Activated CD4-positive, CD25-positive, alpha-beta regulatory T cell (primary cell): ENCODE measurements at places on chromosomes 5 and 9.

- no peak for DNase-seq
Observed at GRCh38 chr5:83488821-83489220, 17.3 kb downstream of the VCAN start.

- no peak for DNase-seq
Observed at GRCh38 chr5:76855961-76856360, 6.1 kb downstream of the S100Z start.

- DNase-seq: no peak
Observed at GRCh38 chr9:73230251-73230650, 78.6 kb downstream of the ANXA1 start.

DNA sequence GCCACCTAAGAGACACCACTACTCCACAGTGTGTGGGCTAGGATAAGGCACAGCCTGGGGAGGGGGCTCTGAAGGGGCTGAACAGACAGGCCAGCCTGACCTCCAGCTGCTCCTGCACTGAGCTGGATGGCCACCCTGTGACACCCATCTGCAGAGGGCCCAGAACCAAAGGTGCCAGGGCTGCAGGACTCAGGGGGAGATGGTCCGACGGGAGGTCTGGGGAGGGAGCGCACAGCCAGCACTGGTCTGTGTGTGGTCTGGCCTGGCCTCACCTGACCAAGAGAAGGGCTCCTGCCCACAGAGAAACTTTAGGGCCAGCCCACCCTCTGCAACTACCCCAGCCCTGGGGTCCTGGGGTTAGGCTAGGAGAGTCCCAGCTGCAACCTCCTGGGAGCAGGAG lies 789 bp downstream of the LTC4S start:
- DNase-seq: no peak

DNA sequence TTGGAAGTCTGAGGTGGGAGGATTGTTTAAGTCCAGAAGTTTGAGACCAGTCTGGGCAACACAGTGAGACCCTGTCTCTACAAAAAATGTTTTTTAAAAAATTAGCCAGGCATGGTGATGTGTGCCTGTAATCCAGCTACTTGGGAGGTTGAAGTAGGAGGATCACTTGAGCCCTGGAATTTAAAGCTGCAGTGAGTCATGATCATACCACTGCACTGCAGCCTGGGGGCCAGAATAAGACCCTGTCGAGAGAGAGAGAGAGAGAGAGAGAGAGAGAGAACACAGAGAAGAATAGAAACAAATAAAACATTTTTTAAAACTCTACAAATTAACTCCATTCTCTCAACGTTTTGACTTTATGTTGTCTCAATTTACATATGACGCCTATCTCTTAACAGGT lies 111.8 kb downstream of the BARX1 start:
- no peak for DNase-seq

- no peak for DNase-seq
Observed at GRCh38 chr5:139138109-139138508, 60.1 kb downstream of the SIL1 start.

- no peak for DNase-seq
Observed at GRCh38 chr5:30324083-30324482, 869.4 kb upstream of the CDH6 start.

GRCh38 chr5:155025895-155026294 lies 12.3 kb downstream of the KIF4B start:
- DNase-seq: no peak

DNA sequence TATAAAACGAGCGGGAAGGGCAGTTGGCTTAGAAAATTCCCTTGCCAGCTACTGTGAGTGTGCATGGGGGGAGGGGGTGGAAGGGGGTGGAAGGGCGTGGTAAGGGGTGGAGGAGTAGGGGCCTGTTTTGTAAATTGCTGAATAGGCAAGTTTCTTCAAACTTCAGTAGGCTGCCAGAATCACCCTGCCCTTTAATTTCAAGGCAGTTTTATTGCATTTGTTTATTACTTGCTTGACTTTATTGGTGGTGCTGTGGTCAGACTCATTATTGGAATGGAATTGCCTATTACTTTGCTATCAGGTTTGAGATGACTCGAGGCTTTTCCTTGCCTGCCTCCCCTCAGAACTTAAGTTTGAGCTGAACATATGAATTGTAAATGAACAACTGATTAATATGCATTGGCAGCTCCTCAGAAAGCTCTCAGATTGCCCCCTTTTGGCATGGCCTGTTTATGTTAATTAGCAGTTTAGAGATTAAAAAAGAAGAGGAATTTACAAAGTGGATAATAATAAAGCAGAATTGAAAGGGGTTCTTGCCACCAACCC lies 76.0 kb downstream of the SEMA6A start:
- no peak for DNase-seq

DNA sequence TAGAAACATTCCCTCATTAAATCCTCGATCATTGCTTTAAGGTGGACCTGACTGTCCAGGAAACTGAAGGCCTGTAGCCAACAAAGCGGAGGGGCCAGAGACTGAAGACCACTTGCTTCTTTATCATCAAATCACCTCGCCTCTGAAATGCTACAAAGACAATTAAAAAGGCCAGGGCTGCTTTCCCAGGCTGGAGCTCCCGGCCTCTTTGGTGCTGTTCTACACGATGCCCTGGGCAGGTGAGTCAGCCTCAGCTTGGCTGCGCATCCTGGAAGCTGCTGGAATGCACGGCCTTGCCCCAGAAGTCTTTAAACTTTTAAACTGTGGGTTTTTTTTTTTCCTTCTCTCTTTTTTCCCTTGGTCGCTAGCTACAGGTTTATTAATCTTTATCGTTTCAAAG lies 46.5 kb downstream of the SH3PXD2B start:
- no peak for DNase-seq

DNA sequence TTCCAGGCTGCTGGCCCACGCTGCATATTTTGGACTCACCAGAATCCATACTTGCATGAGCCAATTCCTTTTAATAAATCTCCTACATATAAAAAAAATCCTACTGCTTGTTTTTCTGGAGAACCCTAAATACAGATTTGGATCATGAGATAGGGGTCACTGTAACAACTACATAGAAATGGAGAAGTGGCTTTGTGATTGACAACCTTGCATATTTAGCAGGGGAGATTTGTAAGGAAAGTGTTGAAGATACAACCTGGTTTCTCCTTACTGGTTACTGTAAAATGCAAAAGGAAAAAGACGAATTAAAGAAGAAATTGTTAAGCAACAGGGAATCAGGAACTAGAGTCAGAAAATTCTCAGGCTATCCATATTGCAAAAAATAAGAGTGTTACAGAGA lies 74.8 kb downstream of the HABP4 start:
- DNase-seq: no peak

- no peak for DNase-seq
Observed at GRCh38 chr5:109421956-109422355, 12.2 kb upstream of the PJA2 start.

- DNase-seq: no peak
Observed at GRCh38 chr5:109319351-109319750, 90.4 kb downstream of the PJA2 start.

DNA sequence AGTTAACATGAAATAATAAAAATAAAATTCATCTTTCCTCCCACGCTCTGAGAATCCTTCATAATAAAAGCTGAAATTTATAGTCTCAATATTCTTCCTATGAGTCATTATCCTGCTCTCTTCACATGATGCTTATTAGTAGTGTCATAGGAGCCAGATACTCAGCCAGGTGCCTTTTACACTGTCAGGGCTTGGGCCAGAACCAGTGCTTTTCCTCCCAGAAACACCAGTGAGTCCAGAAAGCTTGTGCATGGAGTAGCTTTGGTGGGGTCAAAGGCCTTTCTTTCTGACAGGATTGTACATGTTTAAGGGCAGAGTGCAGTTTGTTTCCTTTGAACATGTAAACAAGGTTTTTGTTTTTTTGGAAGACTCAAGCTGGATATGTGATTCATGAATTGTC lies 6.8 kb downstream of the LSM11 start:
- DNase-seq: no peak

- DNase-seq: no peak
Observed at GRCh38 chr5:2131196-2131595, 248.5 kb upstream of the IRX4 start.

DNA sequence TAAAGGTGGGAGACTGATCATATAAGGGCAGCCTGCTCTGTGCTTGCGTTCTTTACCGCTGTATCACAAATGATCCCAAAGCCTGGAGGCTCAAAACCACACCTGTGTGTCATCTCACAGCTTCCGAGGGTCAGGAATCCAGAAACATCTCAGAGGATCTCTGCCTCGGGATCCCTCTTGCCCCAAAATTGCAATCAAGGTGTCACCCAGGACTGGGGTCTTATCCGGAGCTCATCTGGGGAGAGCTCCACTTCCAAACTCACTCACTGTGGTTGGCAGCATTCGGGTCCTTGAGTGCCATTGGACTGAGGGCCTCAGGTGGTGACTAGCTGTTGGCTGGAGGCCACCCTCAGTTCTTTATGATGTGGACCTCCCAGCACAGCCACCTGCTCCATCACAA lies 26.7 kb upstream of the FCN2 start:
- no peak for DNase-seq

DNA sequence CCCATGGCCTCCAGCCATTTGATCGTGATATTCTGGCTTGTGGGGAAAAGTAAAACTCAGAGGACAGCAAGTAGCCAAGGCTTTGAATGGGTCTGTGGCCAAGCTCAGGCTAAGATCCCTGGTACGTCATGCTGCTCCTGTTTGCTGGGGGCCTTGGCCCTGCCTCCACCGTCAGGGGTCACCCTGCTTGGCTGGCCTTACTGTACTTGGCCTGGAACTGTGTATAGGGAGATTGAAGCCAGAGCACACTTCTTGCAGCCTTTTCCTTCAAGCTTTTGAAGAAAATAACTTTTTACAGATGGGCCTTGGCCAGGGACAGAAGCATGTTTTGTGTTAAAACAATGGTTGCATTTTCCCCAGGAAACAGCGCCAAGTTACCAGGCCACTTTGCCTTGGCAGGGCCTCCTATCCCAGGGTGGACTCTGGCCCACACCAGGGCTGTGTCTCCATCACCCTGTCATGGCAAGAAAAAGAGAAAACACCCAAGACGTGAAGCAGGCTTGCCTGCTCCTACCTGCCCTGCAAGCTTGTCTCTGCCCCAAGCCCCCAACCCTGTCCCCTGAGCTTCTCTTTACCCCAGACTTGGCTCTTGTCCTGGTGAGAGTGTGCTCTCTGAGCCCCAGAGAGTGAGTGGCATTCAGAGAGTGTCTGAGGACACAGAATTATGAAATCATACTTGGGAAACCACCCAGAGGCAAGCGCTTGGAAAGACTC lies 286.9 kb downstream of the GADD45G start:
- no peak for DNase-seq

GRCh38 chr5:9898319-9898718 lies 268.2 kb upstream of the TAS2R1 start:
- no peak for DNase-seq

DNA sequence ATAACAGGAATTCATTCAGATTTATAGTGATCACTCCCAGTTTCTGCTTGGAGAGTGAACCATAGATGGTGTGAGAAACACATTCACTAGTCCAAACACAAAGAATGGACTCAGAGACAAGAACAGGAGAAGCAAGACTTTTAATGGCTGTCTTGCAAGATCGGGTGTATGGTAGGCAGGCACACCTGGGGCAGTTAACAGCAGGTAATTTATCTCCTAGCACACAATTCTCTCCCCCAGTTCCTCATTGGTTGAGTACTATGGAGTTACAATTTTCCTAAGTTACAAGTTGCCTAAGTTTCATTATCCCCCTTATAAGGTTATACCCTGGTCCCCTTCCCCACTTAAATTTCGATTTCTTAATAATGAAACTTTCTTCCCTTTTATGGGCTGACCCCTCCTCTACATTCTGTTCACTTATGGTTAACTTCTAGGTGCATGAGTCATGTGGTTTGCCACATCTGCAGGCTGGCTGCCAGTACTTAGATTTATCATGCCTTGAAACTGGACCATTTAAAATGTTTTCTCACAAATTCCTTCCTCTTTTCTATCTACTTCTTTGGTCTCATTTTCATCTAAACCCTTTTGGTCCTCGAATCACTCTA lies 623.3 kb downstream of the HINT1 start:
- no peak for DNase-seq
